ENCODE measurements at places on chromosomes 3 and 15. TPM values are rescaled to one million over a fixed set of nuclear protein-coding genes. Genes with fewer than 3 reads are reported as not detected.

DNA sequence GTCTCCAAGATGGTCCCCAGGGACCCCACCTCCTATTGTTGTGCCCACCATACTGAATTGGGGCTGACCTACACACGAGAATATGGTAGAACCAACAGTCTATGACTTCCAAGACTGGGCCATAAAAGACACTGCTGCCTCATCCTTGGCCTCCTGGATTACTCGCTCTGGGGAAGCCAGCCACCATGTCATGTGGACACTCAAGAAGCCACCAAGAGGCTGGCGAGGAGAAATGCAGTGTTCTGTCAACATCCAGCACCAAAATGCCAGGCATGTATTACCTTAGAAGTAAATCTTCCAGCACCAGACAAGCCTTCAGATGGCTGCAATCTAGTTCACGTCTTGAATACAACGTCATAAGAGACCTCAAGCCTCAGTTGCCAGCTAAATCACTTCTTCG lies 17.1 kb upstream of the TPM1 start:
- DNase-seq = no peak

Gene GOLGA8H
- 0.59 TPM for total RNA-seq

- DNase-seq = no peak
These were observed 49.7 kb downstream of the LRRN1 start for GRCh38 chr3:3848923-3849275.

Gene TTLL13
- not detected for total RNA-seq

GRCh38 chr15:61016087-61016486 lies 213.0 kb downstream of the RORA start:
- DNase-seq = no peak

DNA sequence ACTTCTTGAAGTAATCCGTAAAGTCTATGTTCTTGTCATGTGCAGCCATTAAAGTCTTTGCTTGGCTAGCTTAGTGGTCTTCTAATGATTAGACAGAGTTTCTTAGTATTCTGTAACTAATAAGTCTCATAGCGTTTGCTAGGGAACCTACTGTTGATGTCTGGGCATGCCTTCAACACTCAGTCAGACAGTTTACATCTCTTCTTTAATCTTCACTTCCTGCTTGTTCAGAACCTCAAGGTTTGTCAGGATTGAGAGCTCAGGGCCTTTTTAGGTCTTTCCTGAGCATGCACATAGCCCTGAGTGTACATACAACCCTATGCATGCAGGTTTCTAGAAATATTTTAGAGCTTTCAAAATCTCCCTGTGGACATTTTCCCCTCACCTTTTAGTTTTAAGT lies 426.3 kb downstream of the AGBL1 start:
- DNase-seq = no peak

- no peak for DNase-seq
These were observed 350.1 kb upstream of the AZI2 start for GRCh38 chr3:28698706-28699105.

DNA sequence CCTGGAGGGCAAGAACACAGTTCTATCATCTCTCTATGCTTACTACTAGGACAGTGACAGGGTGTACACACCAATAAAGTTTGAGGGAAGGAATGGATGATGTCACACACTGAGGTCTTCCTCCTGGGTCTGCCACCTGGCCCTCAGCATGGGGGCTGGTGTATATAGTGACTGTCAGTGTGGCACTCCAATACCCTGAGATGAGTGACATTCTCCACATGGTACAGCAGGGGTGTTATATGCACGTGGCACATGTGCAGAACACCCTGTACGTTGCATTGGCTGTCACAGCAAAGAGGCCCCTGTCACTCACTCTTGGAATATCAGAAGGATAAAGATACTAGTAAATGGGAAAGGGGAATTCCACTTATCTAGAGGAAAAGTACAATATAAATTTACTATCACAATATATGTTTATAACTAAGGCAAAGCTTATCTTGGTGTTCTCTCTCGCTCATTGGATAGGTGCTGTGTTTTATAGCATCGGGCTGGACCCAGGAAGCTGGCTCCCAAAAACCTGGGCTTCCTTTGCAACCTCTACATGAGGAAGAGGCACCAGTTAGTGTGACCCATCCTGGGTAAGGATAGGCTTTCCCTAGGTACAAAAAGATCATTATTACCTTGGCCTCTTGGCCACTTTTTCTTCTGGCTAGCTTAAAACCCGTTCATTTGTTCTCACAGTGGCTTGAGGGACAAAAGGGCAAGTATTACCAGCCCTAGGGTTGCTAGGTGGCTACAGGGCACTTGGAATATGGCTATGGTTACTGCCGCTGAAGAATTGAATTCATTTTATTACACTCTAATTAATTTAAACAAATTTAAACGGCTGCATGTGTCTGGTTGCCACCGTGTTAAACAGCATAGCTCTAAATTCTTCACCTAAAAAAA lies 54.8 kb upstream of the HES1 start:
- no peak for DNase-seq

DNA sequence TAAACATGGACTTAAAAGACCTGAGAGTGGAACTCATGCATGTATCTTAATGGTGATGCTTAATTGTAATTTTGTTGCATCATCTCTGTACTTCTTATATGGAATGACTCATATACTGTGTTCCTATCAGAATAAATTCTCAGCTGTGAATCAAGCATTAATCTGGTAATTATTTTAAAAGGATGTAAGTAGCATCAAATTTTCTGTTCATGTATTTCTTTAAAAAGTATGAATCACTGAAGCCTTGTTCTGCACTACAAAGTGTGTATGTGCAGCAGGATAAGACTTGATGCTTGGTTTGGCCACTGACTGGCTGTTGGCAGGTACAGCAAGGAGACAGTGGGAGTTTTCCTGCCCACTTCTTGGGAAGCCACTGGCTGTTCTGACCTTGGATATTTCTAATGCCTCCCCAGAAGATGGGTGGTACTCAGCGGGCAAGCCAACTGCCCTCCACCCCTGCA lies 123.9 kb downstream of the ANO10 start:
- DNase-seq = no peak

Gene SATB1
- total RNA-seq = 28.2 TPM

Data from endothelial cell (in vitro differentiated cells).